NCI-H1092 (cell line): ENCODE measurements at places on chromosomes 1 and 21.

GRCh38 chr21:40936771-40937261 lies 89.9 kb upstream of the DSCAM start:
- DNase-seq: no peak

DNA sequence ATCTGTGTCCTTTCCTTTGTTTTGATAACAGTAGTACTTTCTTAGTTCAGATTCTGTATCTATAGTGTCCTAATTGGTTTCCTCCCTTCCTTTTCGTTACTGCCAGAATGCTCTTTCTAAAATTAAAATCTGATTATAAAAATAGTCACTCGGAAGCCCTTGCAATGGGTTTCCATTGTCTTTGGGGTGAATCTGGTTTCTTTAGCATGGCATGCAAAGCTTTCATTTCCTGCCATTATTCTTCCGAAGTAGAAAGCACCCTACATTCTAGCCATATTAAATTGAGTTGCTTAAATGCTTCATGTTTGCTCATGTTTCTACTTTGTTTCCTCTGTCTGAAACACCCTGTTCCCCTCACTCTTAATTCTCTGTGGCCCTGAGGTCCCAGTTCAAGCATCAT lies 53.2 kb upstream of the MACF1 start:
- DNase-seq: no peak

- no peak for DNase-seq
Observed at GRCh38 chr1:178030467-178030866, 60.6 kb upstream of the SEC16B start.

- no peak for DNase-seq
Observed at GRCh38 chr1:171884475-171884874, 43.2 kb downstream of the DNM3 start.
